ENCODE measurements at places on chromosomes 13 and 19. TPM values are rescaled to one million over a fixed set of nuclear protein-coding genes. Genes with fewer than 3 reads are reported as not detected.

Gene LILRB4
- total RNA-seq: not detected

Gene NLRP7
- total RNA-seq: not detected

Gene POSTN
- total RNA-seq: 390 TPM

Gene NRTN
- total RNA-seq: 0.32 TPM

Gene ZNF491
- total RNA-seq: 2.2 TPM

Gene BEST2
- not detected for total RNA-seq

Gene ACTMAP
- 0.64 TPM for total RNA-seq

Gene ZNF554
- total RNA-seq: 3.5 TPM

Measured in fibroblast of villous mesenchyme (primary cell).